ENCODE measurements at places on chromosomes 13 and 19.

DNA sequence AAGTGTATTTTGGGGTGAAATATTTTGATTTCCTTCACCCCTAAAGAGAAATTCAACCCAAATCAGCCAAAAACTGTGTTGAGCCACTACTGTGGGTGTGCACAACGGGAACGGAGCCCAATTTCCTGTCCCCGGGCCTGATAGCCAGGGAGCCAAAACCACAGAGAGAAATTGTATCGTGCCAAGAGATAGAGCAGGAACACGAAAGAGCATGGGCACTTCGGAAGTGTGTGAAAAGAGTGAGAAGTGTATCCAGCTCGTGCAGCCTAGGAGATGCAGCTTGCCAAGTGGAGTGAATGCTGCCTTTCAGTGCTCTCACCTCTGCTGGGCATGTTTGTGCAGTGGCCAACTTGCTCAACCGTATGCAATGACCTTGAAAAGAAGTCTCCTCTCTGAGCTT is 19.4 kb upstream of the PLEKHF1 start:
- DNase-seq, result no peak

GRCh38 chr13:112506046-112506445 is 81.9 kb downstream of the TUBGCP3 start:
- DNase-seq, result no peak

DNA sequence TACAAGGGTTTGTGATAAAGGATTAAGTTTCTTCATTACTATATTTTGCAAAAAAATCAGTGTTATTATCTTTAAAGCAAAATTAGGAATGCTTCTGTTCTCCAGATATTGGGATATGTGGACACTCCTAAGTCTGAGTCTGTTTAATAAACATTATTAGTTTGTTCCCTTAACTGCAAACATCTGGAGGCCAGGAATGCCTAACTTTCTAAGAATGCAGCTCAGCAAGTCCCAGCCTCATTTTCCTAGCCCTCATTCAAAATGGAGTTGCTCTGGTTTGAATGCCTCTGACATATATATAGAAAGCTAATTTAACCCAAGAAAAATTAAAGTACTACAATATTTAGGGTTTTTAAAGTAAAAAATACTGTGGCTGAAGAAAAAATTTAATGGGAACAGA is 33.6 kb upstream of the EDNRB start:
- no peak for DNase-seq

DNA sequence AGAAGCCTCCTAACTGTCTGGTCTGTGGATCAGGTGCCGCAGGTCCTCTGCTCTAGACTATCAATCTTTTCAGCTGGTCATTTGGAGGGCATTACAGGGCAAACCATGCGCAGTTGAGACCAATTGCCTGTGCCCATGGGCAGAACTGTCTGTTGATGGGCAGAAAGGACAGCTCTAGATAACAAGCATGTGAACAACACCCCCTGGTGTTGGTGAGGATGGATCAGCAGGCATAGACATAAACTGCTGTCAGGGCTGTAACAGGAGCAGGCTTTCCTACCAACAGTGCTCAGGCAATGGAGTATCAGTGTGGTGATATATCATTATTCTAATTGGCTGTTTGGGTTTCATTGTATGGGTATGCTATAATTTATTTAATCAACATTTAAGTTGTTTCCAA is 104.7 kb upstream of the KL start:
- no peak for DNase-seq

GRCh38 chr19:16244091-16244490 is 46.4 kb downstream of the AP1M1 start:
- DNase-seq, result no peak

GRCh38 chr13:45737571-45738017 is 35.5 kb downstream of the CBY2 start:
- DNase-seq, result no peak

- no peak for DNase-seq
Measured at GRCh38 chr19:1181606-1182005, 7.5 kb upstream of the SBNO2 start.

- no peak for DNase-seq
Measured at GRCh38 chr13:30253830-30254229, 53.5 kb downstream of the KATNAL1 start.

GRCh38 chr19:14412324-14412995 is 6.7 kb downstream of the DDX39A start:
- DNase-seq, result no peak

GRCh38 chr19:51807111-51807701 is 12.2 kb downstream of the FPR3 start:
- no peak for DNase-seq

- no peak for DNase-seq
Measured at GRCh38 chr13:32323912-32324311, 8.6 kb downstream of the BRCA2 start.

DNA sequence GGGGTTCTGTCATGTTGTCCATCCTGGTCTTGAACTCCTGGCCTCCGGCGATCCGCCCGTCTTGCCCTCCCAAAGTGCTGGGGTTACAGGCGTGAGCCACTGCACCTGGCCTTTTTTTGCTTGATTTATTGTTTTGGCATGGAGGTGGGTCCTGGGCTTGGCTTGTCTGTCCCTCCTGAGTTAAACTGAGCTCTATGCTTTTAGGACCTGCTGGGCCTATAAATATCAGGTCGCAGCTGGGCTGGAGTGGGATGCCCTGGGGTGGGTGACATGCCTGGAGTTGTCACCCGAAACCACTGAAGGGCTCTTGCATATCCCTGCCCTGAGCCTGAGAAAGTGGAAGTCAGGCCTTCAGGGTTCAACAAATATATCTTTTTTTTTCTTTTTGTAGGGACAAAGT is 5.5 kb downstream of the ARRDC5 start:
- no peak for DNase-seq

DNA sequence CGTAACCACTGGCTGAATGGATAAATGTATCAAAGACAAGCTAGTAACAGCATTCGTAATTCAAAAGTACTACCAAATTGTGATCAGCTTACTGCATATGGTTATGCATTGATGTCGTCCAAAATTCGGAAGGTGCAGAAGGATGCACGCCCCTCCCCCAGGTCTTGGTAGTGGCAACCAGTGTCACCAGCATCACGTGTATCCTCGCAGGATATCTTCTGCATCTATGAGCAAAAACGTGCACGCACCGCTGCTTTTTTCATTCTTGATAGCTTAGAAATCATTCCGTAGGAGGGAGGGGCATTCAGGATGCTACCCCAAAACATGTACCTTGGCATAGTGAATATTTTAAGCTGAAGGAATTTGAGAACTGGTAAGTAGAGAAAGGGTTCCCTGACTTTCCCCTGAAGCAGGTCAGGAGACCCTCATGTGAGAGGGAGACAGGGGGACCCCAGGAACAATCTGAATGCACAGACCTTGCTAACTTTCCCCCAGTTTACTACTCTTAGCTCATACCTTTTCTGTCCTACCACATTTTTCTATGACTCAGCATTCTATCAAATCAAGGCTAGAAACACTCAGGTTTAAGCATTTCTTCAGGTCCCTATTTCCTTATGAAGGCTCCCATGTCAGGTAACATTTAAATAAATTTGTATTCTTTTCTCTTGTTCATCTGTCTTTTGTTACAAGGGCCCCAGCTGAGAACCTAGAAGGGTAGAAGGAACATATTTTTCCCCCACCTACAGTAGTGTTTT is 61.2 kb upstream of the TM9SF2 start:
- no peak for DNase-seq

GRCh38 chr13:24670961-24671381 is 9.2 kb upstream of the ATP12A start:
- no peak for DNase-seq

- no peak for DNase-seq
Measured at GRCh38 chr13:85529218-85529594, 270.0 kb downstream of the SLITRK6 start.

GRCh38 chr13:31670831-31671617 is 68.3 kb upstream of the RXFP2 start:
- no peak for DNase-seq

- DNase-seq, result no peak
Measured at GRCh38 chr13:60869941-60870613, 473.1 kb downstream of the TDRD3 start.

DNA sequence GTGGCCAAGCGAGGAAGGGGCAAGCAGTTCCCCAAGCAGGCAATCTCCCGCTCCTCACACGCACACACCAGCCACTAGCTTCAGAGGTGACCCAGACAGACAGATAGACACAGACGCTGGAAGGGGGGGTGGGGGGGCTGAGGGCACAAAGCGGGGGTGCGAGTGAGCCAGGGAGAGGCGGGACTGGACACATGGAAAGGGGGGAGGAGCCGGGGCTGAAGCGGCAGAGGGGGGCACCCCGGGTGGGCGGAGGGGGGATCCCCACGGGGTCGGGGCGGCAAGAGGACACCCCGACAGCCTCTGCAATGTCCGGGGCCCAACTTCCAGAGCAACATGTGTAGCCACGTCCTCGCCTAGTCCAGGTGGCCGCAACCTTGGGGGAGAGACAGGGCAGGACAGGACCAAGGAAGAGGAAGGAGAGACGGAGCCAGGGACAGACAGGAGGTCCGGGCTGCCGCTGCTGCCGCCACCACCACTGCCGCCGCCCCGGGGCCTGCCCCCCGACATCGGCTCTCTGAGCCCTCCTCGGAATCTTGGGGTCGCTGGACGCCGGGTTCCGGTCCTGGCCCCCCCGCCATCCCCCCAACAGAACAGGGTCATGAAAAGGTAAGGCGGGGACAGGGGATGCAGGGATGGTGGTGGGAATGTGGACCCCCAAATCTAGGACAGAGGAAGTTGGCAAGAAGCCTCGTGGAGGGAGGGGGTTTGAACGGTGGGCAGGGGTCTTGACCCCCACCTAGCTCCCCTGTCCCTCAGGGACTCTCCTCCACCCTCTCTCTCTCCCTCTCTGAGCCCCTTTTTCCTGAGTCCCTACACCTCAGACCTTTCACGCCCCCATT is 1.1 kb downstream of the GRIN2D start:
- no peak for DNase-seq

- no peak for DNase-seq
Measured at GRCh38 chr19:55554302-55554701, 9.0 kb upstream of the SBK3 start.

DNA sequence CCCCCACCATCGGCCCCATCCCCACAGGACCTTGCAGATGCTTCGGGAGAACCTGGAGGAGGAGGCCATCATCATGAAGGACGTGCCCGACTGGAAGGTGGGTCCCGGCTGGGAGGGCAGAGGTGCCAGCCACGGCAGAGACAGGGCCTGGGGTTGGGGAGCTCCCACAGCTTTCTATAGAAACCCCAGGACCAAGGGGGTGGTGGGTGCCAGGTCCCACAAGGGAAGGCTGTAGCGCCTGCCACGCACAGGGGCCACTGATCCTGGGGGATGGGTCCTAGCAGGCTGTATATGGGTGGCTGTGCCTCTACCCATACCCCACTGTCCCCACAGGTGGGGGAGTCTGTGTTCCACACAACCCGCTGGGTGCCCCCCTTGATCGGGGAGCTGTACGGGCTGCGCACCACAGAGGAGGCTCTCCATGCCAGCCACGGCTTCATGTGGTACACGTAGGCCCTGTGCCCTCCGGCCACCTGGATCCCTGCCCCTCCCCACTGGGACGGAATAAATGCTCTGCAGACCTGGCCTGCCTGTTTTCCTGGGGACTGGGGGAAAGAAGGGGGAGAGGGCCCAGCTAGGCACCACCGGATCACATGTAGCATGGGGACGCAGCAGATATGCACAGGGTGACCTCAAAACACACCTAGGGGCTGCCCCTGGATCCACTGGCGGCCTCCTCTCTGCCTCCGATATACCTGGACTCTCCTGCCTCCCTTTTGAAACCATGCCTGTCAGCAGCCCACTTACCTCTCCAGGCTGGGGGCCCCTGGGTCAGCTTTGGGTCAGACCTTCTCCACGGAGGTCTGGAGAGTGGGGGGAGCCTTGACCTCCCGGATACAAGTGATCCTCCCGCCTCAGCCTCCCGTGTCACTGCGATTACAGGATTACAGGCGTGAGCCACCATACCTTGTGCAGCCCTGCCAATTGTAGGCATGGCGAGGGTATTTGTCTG is 761 bp upstream of the YJEFN3 start:
- no peak for DNase-seq

DNA sequence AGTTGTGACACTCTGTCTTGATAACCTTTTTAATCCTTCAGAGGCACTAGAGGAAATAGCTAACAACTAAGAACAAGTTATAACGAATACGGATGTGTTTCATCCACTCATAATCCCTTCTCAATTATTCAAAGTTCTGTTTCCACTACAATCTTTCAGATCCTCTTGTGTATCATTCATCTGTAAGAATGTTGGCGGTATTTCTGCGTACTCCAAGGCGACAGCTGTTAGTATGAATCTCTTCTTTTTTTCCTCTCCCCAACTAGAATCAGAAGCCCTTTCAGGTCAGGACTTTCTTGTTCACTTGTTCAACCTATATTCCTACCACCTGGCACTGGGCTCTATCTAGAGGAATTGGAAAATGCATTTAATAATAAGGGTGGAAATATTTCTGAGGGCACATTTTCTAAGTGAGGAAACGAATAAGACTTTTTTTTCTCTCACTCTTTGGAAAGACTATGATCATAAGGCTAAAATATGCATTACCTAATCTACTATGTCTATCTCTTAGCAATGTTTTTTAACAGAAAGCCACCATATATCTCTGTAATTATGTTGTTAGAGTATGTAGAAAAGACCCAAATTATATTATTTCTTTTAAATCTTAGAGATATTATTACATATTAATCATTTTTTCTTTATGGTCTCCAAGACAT is 492.9 kb downstream of the PCDH20 start:
- no peak for DNase-seq

- no peak for DNase-seq
Measured at GRCh38 chr19:47573071-47574026, at the start of gene ZNF541. Gene ZNF541, minus strand, starts transcription at chr19:47573148. Its CDS starts 17,292 bp downstream, at chr19:47555856.

DNA sequence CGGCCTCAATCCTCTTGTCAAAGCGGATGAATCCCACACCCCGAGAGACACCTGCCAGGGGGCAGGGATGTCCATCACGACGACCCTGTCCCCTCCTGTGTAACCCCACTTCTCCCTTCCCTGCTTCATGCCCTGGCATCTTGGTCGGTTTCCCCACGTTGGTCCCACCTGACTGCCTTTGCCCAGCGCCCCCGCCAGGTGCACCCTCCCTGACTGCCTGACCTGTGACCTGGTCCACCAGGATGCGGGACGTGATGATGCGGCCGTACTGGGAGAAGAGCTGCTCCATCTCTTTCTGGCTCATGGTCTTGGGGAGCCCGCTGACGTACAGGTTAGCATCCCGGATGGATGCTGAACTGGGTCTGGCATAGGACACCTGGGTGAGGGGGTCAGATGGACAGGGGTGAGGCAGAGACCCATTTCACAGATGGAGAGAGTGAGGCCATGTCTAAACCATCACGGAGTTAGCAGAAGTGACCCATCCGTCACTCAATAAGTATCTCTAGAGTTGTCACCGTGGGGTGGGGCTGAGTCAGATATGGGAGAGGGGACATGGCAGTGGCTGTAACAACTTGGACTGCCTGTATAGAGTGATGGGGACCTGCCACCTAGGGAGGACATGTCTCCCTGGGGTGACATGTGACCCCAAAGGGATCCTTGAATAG is 22.5 kb downstream of the ELAVL3 start:
- no peak for DNase-seq

DNA sequence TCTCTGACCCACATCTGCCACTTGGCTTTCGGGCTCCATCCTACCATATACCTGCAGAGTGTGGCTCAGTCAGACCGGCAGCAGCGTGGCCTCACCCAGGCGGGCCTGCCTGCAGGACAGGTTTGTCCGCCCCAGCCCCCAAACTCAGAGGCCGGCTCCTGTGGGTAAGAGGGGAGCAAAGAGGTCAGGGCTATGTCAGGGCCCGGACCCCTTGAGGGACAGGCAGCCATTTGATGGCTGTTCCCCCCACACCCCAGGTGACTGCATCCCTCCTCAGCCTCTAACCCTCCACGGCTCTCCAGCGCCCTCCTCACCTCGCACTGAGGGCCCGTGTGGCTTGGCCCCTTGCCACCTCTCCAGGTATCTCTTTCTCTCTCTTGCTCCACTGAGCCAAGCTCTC is 12.3 kb upstream of the ZBTB32 start:
- DNase-seq, result no peak

- no peak for DNase-seq
Measured at GRCh38 chr19:47028195-47028601, 8.6 kb downstream of the NPAS1 start.

Measured in NCI-H2107 (cell line).